Stimulated activated effector memory CD8-positive, alpha-beta T cell treated with anti-CD3 and anti-CD28 coated beads, Interleukin-12 subunit alpha, Interleukin-12 subunit beta, amount 100 ng/mL, for 72 hours (primary cell): ENCODE measurements at places on chromosomes 4 and X.

GRCh38 chr4:166981847-166982246 lies 252.4 kb downstream of the SPOCK3 start:
- DNase-seq, result no peak

GRCh38 chr4:19562456-19562855 lies 689.2 kb upstream of the SLIT2 start:
- DNase-seq, result no peak

DNA sequence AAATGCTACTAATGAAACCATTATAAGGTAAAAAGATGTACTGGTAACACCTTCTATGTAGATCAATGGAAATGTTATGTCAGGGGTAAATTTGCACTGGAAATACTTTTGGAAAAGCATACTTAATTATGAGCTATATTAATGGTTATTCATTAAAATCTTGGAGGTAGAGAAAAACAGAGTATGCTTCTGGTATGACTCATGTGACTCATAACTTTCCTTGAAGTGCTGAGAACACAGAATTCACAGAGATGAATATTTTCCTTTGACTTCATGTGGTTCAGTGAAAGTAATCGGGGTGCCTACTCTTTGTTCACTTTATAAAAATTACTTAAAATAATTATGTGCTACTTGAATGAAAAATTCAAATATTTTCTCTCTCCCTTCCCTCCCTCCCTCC lies 254.2 kb downstream of the KCTD8 start:
- DNase-seq, result no peak

GRCh38 chr4:177667687-177668086 lies 225.4 kb upstream of the AGA start:
- no peak for DNase-seq

DNA sequence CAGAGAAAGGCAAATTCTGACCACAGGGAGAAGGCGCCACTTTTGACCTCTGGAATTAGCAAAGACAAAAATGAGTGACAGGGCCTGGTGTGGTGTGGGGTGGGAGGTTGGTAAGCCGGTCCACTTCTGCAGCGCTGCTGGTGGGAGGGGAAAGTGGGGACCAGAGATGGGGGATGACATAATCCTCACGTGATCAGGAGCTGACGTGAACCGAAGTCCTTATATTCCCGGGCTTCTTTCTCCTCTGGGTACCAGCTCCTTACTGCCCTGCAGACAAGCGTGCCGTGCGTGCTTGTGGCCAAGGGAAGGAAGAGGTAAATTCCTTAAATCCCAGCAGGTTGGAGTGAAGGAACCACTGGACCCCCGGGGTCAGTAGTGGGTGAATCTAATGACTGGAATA lies at the start of gene TCEAL7:
TCEAL7 (plus strand) TSS at position 249 of the 400 bp plus-strand sequence. CDS start 1,165 bp downstream, outside the sequence.
- DNase-seq, result no peak

DNA sequence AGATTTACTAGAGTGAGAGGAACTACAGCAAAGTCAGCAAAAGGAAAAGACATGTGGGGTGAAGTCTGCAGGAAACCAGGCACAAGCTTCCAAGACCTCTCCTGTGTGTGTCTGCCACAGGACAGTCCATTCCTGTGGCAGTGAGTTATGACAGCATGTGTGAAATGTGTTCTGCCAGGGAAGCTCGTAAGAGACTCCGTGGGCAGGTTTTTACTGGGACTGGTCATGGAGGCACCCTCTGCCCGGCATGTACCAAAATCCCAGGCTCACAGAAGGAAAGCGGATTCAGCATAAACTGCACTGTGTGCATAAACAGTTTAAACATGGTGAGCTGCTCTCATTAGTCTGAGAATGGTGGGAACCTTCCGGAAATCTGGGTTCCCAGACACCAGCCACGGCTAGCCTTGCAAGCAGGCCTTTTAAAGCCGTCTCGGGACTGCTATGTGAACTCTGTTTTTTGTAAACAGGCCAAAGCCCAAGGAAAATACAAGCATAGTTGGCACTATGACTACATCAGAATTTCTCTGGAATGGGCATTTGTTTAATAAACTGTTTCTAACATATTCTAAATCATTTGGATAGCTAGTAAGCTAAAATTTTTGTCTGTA lies 288.5 kb downstream of the TENM3 start:
- DNase-seq, result no peak
